Suprapubic skin (tissue), 4 donors: ENCODE measurements at places on chromosomes 3 and 15.

GRCh38 chr3:45387636-45388348 is 584 bp upstream of the LARS2 start:
- DNase-seq, result peak; percentile 71

- DNase-seq, result peak; percentile 40
Measured at GRCh38 chr15:40247406-40247971, 8.6 kb downstream of the PAK6 start.

GRCh38 chr3:60659098-60659497 is 592.2 kb downstream of the FHIT start:
- no peak for DNase-seq

- no peak for DNase-seq
Measured at GRCh38 chr3:76456322-76456721, 583.6 kb upstream of the ROBO2 start.

DNA sequence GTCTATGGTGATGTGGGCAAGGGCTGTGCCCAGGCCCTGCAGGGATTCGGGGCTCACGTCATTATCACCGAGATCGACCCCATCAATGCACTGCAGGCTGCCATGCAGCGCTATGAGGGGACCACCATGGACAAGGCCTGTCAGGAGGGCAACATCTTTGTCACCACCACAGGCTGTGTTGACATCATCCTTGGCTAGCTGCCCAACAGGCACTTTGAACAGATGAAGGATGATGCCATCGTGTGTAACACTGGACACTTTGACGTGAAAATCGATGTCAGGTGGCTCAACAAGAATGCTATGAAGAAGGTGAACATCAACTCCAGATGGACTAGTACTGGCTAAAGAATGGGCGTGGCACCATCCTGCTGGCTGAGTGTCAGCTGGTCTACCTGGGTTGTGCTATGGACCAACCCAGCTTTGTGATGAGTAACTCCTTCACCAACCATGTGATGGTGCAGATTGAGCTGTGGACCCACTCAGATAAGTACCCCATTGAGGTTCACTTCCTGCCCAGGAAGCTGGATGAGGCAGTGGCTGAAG is 6.1 kb upstream of the USP8 start:
- no peak for DNase-seq

GRCh38 chr3:16904423-16905417 is 20.0 kb downstream of the PLCL2 start:
- no peak for DNase-seq

- no peak for DNase-seq
Measured at GRCh38 chr3:43043071-43043766, 62.7 kb downstream of the POMGNT2 start.

DNA sequence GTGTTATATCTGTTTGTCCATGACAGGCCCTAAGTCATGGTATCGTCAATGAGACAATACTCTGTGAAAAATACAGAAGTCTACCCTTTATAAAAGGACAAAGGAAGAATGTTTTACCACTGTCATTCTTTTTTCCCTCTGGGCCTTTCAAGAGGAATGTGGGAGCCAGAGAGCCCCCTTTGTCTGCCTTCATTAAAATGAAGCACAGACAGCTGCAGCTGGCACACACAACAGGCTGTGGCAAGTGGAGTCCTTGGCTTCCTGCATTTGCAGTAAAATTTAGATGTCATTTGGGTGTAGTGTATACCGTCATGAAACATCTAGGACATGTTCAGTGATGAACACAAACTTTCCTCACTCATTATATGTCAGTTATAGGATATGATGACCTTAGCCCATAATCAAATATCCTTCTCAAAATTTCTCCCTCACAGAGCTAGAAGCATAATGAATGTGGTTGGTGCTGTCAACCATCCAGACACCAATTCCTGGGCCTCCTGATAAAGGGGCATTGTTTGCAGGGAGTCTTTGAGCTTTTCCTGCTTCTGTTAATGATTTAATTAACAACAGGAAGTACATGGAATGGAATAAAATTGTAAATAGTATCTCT is 76.4 kb downstream of the DHX36 start:
- DNase-seq, result no peak

GRCh38 chr15:89806559-89807550 is 7.8 kb downstream of the ANPEP start:
- DNase-seq, result no peak

GRCh38 chr3:148262980-148263379 is 434.7 kb upstream of the AGTR1 start:
- no peak for DNase-seq

DNA sequence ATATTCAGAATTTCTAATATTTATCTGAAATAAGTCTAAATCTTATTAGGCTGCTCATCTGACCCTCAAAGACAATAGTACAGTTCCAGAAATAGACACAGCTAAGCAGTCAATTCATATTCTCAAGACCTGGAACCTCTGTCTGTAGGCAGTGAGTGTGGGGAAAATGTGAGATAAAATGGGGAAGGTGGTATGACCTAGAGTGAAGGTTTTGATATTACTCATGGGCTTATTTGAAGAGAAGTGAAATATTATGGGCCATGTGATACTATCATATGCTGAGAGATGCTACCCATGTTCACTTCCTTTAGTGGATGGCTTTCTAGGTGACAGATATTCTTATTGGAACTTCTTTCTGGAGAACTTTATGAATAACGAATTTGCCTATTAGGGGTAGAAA is 33.5 kb downstream of the TGFBR2 start:
- no peak for DNase-seq

DNA sequence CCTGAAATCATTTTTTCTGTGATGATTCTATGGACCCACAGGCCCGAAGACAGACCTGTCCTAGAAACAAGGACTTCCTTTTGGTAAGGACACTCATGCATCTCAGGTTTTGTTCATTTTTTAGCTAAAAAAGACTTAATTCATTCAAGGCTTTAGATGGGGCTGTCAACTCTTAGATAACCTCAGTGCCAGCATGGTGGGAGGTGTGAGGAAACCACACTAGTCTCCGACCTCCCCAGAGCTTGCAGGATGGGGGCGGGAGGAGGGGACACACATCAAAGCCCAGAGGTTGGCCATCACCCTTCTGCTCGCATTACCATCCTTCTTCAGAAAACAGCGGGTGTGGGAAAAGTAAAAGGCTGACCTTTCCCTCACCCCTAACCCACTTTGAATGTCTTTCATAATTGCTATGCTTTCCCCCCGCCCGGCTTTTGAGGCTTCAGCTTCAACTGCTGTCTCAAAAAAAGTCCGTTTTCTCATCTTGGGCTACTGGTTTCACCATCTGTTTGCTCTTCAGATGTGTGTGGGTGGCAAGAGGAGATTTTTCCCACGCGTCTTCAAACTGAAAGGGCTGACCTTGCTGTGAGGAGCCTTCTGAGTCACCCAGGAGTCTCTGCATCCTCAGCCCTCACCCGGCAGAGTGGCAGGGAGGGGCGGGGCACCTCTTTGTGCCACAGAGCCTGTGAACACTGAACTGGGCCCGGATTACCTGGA is 27.6 kb upstream of the CXCR6 start:
- DNase-seq, result peak; percentile 59

DNA sequence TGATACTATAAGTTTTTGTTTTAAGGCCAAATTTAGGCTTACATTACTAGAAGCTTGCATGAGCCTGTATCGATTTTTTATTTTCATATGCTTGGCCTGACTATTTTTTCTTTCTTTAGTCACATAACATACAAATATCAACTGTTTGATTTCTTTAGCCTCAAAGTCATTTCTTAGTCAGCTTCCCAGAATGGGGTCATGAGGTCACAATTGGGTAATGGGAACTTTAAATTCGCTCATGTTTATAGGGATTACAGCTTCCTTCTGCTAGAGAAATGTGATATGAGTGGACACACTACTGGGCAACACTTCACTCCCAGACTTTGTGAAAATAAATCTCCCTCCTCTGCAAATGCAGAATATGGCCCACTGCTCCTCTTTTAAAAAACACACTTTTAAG is 9.1 kb upstream of the TIPARP start:
- DNase-seq, result no peak

GRCh38 chr3:45894015-45894414 is 7.7 kb downstream of the CCR9 start:
- no peak for DNase-seq

DNA sequence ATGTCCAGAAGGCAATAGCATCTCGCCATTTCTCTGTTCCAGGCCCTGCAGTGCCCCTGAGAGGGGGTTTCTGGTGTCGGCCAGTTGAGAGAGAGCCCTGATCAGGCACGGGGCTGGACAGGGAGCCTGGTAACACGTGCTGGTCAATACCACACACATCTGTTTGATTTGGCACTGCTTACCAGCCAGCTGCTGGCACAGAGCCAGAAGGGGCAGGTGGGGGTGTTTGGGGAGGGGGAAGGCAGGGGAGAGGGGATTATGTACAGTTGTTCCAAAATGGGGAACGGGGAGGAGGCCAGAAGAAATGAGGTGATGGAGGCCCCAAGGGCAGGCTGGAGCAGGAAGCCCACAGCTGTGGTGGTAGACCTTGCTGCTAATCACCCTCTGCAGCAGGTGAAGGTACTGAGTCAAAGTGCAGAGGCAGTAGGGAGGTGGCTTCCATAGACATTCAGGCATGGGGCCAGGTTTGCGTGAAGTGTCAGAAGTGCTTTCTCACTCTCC is 153.5 kb upstream of the LPP start:
- DNase-seq, result no peak

DNA sequence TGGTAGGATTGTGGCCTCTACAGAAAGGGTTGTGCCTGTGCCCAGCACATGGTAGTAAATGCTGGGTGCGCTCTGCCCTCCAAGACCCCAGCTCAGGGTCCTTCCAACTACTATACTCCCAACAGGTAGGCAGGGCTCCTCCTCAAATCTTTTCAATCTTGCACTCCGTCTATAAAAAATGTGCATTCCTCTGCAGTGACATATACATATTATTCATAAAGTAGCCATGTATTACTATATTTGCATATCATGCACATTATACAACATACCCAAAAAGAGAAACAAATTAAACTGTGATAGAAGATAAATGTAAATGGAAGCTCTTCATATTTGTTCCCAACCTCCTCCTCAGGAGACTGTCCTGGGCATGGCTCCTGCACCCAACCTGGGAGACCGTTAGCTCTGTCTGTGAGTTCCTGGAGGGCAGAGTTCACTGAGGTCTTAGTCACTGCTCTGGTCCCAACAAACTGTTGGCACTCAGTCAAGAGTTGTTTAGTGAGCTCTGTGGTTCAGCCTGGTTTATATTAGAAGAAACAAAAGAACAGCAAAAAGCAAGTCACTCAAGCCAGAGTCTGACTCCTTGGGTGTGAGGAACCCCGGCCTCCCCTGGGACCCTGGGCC is 47.7 kb upstream of the GRIP2 start:
- no peak for DNase-seq

DNA sequence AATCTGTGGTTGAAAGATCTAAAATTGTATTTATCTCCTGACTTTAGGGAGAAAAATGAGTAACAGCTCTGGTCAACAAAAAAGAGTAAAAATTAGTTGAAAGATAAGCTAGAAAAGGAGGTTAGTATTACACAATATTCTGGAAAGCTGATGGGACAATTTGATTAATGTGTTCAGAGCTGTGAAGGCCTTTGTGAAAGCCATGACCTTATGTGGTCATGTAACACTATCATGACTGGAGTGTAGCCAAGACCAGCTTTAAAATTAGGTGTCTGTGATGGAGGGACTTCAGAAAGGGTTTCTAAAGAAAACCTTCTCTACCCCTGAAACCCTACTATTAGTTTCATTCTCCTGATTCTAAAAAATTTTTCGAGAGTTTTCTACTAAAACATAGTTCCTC is 127.2 kb downstream of the NFKBIZ start:
- DNase-seq, result no peak

DNA sequence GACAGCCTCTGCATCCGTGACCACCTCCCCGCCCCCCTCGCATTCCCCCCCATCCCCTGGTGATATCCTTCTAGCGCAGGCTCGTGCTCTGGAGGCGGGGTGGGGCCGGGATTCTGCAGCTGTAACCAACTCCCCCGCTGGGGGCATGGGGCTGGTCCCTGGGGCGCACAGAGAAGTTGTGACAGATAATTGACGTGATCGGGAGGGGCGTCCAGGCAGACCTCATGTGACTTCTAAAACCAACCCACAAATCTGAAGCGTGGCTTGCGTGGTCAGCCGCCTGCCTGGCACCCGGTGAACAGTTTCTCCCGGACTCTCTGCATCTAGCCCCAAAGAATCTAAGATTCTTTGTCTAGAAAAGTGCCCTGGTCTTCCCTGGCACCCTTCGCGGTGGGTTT is 100.6 kb upstream of the IGF1R start:
- peak; percentile 84 for DNase-seq

DNA sequence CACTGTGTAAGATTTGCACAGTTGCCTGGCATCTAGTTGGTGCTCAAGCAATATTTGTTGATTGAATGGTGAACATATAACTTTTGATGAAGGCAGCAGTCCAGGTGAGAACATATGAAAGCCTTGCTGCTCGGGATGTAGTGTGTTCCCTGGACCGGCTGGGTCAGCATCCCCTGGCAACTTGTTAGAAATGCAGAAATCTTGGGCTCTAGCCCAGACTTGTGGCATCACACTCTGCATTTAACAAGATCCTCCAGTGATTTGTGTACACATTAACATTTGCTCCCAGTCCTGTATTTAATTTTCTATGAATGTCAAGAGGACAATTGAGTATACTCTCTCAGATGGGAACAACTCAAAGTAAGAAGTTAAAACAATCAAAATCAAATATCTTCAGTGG is 69.0 kb upstream of the SAMMSON start:
- no peak for DNase-seq

DNA sequence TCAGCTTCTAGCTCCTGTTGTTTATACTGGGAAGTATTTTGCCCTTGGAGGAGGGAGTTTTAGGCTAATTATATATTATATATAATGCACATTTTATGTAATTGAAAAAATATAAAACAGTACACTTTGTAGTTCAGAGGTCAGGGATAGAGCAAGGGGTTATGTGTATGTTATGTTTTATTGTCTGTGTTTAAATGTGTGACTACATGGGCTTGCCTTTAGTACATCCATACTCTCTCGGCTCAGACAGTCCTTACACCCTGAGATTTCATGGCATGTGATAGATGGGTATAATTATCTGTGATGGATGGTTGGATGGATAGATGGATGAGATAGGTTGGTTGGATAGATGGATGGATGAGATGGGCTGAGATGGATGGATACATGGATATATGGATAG is 17.4 kb upstream of the ST3GAL6 start:
- no peak for DNase-seq

- DNase-seq, result no peak
Measured at GRCh38 chr3:40337136-40338108, 27.9 kb downstream of the EIF1B start.

DNA sequence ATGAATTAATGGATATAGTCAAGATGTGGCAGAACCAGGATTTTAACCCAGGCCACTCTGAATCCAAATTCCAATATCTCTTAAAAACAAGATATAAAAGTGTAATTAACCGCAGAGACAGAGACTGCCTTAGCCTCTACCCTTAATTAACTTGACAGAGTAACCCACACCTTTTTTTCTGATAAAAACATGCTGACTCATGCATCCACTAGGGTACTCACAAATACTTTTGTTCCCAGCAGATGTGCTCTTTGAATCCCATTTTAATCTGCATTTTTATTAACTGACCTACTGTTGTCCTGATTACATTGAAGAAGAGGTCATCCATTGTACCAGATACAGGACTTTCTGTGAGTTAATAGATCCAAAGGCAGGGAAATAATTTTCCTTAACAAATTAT is 278.3 kb downstream of the CHL1 start:
- no peak for DNase-seq

GRCh38 chr3:166013073-166013679 is 176.0 kb upstream of the BCHE start:
- DNase-seq, result no peak

GRCh38 chr3:30236011-30236410 is 370.4 kb upstream of the TGFBR2 start:
- DNase-seq, result no peak
